ENCODE measurements at places on chromosomes 6 and 20.

DNA sequence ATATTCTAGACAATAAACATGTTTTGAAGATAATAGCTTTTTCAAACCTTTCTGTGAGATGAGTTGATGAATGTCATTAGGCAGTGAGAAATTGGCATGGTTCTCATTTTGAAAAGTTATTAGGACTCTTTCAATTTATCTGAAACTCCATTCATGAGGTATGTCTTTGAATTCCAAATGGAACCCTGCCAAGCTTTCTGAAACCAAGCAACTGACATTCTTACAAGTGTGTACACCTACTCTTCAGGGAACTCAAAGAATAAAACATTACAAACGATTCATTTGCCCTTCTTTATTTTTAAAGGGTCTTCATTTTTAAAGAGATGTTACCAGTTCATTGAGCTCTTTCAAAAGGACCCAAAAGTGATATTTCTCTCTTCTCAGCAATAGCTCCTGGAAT, 2.1 kb upstream of the TRDN start:
- no peak for DNase-seq

DNA sequence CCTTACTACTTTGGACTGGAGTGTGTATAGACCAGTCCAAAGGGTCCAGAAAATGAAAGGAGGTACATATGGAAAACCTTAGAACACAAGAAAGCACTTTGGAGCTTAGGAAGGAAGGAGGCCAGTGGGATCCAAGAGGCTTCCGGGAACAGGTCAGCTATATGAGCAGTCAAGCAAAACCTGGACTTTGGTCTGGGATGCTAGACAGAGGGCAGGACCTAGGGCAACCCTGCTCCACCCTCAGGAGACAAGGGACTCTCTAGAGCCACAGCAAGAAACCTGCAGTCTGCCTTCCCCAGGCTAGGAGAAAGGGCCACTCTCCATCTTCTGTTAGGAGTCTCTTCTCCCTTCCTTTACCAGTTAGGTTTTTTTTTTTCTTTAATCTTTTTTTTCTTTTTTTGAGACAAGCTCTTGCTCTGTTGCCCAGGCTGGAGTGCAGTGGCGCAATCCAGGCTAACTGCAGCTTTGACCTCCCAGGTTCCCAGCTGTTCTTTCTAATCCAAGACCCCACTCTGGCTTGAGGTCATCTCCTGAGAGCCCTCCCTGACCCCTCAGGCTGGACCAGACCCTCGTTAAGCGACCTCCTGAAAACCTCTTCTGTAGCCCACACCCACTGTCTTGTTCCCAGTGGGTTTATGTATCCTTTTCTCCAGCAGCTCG, 4.6 kb downstream of the KCNK5 start:
- DNase-seq: no peak

- peak; percentile 89 for DNase-seq
Measured at GRCh38 chr6:43771210-43771857, 1.3 kb downstream of the VEGFA start.

GRCh38 chr6:150142670-150143515, at the start of gene PPP1R14C:
PPP1R14C (plus strand) TSS chr6:150143044; CDS start chr6:150143193, 149 bp downstream.
- DNase-seq: peak; percentile 26

- DNase-seq: no peak
Measured at GRCh38 chr6:6750594-6751265, 162.2 kb downstream of the LY86 start.

GRCh38 chr6:14379568-14379967, 262.0 kb downstream of the CD83 start:
- DNase-seq: no peak

GRCh38 chr6:6885521-6886170, 222.1 kb upstream of the RREB1 start:
- DNase-seq: peak; percentile 78

DNA sequence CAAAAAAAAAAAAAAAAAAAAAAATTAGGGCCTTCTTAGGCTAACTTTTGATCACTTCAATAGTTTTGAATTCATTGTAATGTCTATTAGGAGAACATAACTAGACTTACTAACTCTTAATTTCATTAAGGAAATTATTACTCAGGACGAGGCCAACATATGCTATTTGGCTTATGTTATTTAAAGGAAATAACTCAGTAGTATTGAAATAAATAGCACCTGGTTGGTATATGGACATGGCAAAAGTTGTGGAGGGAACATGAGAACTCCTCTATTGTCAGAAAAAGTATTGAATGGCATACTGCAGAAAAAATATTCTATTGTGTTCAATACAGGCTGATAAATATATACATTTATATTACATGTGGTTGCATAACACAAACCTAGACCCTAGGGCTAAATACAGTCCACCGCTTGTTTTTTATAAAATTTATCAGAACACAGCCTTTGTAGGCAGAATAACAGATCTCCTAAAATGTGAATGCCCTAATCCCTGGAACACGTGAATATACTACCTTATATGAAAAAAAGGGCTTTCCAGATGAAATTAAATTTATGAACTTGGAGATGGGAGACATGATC, 18.0 kb downstream of the CYP24A1 start:
- no peak for DNase-seq

DNA sequence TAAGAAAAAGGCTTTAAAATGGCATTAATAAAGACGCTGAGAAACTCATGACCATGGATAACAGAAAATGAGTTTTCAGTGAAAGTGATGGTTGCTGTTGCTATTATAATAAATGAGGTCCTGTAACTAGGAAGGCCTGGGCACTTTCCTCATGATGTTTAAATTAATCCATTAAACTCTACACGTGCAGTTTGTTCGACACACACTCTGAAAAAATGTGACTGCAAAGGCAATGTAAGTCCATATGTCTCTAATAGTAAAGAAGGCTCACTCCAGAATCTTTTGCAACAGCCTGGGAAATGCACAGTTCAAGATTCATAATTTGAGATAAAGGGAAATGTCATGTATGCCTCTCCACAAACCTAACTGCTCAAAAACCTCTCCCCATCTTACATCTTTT, 153.4 kb downstream of the COL12A1 start:
- DNase-seq: no peak

DNA sequence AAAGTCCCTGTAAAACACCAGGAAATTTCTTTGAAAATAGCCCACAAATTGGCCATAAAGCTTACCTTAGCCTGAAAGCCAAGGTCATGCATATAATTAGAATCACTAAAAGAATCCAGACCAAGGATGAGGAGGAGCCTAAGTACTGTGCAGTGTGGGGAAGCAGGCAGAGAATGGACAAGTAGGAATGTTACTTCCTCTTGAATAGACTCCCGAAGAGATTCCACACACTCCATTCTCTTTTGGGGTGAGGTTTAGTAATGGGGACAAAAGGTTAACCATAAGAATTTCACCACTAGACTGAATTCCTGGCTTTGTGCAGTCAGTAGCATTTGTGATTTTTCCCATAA, 27.5 kb upstream of the MARCKS start:
- DNase-seq: no peak
